Fibroblast of skin of right quadriceps (primary cell): ENCODE measurements at places on chromosomes 12 and 14.

DNA sequence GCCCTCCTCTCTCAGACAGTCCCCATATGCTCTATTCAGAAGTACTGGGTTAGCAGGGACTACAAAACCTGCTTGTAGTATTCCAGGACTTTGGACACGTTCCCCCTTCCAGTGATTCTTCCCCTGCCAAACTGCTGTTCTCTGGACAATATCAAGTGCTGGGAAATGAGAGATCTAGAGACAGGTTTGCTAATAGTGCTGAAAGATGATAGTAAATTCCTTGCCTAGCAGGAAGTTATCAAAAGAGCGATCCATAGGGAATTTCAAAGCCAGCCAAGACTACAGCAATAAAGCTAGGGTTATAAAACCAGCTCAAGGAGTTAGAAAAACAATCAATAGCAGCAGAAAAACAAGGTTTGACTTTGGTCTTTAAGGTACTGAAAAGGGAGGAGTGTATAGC, 15.2 kb downstream of the SLC7A8 start:
- peak; percentile 22 for DNase-seq

DNA sequence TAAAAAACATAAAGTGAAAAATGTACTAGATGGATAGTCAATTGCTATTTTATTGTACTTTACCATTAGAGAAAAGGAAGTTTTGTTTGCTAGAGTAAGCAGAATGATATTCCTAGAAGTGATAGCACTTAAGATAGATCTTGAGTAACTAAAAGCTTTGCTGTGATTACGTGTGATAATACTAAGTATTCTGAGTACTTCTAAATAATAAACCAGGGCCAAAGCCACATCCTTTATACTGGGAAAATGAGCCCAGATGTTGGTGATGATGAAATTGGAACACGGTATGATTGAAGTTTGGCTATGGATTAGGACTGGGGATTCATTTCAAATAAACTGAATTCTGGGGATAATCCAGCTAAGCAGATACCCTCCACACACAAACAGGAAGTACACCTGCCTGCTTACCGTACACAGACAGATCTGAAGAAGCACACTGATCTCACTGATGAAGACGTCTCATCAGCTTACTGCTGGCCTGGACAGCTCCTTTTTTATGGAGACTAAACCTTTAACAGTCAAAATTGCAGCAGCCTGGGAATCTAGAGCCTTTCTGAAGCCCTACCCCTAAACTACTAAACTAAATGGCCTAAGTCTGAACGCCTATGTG, 199.8 kb downstream of the LRFN5 start:
- no peak for DNase-seq

- no peak for DNase-seq
These were observed 226.1 kb downstream of the CHST11 start for GRCh38 chr12:104682790-104683279.

DNA sequence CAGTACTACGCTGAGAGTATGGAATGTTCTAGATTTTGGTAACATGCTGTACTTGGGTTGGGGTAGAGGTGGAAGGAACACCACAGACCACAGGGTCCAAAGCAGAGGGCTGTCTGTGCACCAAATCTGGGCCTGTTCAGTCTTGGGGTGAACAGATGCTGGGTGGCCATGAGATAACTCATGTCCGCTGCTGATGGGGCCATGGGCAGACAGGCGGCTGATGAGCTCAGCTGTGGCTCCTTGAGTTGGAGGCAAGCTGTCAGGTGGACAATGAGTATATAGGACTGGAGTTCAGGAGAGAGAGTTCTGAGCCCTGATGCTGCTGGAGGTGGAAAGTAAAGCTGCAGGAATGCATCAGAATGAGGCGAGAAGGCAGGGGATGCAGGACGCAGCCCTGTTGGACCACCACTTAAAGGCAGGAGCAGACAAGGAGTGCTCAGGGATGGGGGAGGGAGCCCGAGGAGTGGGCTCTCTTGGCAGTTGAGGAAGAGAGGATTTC, 6.2 kb downstream of the SMIM41 start:
- no peak for DNase-seq

- DNase-seq = no peak
These were observed 5.5 kb upstream of the RNASE10 start for GRCh38 chr14:20499881-20500280.

GRCh38 chr12:87943023-87943422, 86.2 kb downstream of the C12orf50 start:
- no peak for DNase-seq

- DNase-seq = no peak
These were observed 9.2 kb upstream of the PYGL start for GRCh38 chr14:50953502-50953901.

DNA sequence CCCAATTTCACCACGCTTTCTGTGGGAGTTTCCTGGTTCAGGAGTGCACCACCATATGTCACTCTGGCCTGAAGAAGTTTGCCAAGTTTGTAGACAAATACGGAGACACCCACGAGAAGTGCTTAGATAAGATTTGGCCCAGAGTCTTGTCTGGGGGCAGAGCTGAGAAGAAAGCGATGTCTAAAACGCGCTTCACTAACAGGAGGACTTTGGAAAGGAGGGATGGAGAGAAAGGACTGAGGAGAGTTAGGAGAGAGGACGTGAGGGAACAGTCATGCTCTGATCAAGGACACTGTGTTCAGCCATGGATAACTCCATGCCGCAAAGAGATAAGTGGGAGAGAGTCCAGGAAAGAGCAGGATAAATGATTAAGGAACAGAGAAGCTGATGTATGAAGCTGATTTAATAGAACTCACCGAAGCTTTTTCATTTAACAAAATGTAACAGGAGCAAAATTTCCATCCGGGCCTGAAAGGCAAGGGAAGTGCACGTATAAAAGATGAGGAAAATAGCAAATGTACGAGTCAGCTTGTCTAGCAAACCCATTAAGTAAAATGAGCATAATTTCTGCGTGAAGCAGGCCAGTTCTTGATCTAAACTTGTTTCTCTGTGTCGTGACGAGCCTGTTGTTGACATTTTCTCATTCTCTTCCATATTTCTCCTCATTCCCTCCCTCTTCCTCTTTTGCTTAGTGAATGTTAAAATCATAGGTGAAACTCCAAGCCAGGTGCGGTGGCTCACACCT, 23.4 kb upstream of the MAP3K9 start:
- peak; percentile 31 for DNase-seq

DNA sequence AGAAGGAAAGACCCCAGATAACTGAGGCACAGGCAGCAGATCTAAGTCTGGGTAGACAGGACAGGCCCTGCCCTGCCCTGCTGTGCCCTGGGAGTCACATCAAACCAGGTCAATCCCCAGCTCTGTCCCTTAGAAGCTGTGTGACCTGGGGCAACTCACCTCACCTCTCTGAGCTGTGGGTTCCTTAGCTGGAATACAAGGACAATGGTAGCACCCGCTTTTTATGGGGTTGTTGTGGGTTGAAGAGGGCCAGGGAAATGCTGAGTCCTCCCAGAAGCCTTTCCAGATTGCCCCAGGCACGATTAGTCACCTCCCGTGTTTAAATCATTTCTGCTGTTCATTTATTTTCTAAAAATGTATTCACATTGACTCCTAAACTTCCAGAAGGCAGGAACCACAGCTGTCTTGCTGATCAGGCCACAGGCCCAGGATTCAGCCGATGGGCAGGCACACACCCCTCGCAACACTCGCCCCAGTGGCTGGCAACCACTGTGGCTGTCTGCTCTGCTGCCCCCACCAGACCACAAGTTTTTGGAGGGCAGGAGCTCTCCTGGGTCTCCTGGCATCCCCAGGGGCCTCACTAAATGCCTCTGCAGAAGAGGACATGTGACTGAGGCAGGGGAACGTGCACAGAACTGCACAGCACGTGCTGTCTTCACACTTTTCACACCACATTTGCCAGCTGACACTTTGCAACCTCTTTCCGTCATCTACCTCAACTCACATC, 3.0 kb downstream of the SELPLG start:
- DNase-seq = peak; percentile 76

DNA sequence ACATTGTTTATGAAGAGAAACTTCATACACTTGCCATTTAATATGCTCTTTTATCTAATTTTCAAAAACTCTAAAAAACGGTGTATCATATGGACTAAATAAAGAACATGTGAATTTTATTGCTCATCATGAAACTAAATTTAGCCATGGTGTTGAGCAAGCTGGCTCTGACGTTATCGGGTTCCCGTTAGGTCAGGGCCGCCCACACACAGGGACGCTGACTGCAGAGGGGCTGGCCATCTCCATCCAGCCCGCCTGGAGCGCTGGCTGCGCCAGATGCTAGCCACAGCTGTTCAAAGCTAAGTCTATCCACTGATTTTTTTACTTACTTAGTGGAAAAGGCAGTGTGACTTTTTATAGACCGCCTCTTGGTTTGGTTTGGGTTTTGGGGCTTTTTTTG, 36.5 kb upstream of the DYNC1H1 start:
- peak; percentile 93 for DNase-seq

- peak; percentile 93 for DNase-seq
These were observed 130.3 kb upstream of the FUT8 start for GRCh38 chr14:65281991-65282895.

- no peak for DNase-seq
These were observed 139.8 kb downstream of the SAMD4A start for GRCh38 chr14:54706769-54707168.

GRCh38 chr12:132500142-132500855, 10.3 kb downstream of the FBRSL1 start:
- DNase-seq = no peak
